ENCODE measurements at places on chromosomes 16 and 17.

- no peak for DNase-seq
Measured at GRCh38 chr17:77888242-77889134, 70.0 kb upstream of the TNRC6C start.

DNA sequence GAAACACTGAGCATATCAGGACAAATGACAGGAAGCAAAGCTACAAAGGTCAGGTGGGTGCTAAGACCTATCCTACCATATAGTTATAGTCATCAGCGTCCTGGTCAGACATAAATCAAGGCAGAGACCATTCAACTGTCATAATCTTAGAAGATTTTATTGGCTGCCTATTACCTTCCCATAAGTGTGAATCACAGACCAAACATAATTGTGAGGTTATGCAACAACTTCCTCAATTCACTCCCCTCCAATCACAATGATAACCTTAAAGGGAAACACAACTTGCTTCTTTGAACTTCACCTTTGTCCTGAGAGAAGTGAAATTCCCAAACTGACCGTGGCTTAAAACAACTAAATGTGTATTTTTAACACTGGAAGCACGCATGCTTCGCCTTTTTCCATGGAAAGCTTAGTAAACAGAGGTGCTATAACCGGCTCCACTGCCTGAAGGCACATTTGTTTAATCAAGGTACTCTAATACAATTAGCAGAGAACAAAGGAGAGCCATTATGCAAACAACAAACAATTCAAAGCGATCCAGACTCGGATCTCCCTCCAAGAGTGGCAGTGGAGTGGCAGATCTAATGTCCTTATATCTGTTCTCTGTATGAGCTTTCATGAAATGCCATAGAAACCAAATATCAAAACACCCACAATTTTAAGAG, 84.9 kb downstream of the TMEM114 start:
- DNase-seq: no peak

DNA sequence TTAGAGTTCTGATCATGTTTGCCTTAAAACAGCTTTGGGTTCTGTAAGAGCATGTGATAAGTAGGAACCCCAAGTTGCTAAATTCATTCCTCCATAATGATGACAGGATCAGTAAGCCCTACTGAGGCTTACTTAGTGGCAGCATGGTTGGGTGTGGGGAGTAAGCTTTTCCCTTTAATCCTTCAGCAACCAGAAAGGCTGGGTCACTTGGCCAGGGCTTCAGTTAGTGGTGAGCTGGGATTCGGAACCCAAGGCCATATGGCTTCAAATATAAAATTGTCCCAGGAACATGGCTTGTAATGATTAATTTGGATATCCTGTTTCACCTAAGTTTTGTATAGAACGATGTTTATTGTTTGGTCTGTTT, 850 bp downstream of the GINS3 start:
- no peak for DNase-seq

DNA sequence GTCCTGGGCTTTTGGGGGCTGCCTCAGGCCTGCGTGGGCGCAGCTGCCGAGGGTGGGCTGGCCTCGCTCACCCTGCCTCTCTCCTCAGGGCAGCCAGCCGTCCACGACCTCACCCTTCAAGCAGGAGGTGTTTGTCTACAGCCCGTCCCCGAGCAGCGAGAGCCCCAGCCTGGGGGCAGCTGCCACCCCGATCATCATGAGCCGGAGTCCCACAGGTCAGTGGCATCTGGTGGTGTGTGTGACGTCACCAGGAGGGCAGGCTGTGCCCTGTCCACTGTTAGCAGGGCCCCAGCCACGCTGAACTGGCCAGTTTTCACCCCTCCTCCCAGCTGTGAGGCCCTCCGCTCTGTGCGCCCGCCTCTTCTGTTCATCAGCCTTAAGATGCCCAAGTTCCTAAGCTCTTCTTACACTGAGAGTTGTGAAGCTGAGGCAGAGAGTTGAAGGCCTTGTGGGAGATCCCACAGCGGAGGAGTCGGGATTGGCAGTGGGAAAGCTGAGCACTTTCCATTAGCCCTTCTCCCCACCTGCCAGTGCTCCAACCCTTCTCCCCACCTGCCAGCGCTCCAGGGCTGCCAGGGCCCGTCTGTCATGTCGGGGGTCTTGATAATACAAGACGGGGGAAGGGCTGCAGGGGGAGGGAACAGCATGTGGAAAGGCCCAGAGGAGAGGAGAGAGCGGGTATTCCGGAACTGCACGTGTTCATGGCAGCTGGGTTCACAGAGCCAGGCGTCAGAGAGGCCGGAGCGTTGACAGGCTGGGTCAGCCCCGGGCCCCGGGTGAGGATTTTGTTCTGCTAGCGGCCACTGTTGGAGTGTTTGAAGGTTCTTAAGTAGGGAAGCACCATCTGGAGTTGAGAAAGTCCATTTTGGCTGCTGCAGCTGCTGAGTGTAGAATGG, 36.3 kb downstream of the OR1D5 start:
- peak; percentile 41 for DNase-seq

All from right cardiac atrium (tissue), 5 donors.